ENCODE measurements at places on chromosomes 6 and 20.
A peak's percentile ranks its signal among the peaks of the same experiment; 100 is the strongest.

- no peak for DNase-seq
These were observed 31.9 kb upstream of the SIRPA start for GRCh38 chr20:1863296-1863695.

DNA sequence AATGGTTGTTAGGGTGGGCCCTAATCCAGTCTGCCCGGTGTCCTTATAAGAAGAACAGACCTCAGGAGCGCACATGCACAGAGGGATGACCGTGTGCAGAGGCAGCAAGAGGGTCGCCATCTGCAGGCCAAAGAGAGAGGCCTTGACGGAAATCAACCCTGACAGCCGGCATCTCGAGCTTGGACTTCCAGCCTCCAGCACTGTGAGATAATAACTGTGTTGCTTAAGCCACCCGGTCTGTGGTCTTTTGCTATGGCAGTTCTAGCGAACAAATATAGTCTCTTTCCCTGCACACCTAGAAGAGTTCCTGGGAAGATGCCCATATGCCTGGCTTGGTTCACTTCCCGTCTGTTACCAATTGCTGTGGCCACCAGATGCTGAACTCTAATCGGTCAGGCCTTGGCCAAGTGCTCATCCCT is 35.3 kb upstream of the PTGIS start:
- DNase-seq: no peak

GRCh38 chr6:20658516-20658915 is 124.3 kb downstream of the CDKAL1 start:
- DNase-seq: no peak

DNA sequence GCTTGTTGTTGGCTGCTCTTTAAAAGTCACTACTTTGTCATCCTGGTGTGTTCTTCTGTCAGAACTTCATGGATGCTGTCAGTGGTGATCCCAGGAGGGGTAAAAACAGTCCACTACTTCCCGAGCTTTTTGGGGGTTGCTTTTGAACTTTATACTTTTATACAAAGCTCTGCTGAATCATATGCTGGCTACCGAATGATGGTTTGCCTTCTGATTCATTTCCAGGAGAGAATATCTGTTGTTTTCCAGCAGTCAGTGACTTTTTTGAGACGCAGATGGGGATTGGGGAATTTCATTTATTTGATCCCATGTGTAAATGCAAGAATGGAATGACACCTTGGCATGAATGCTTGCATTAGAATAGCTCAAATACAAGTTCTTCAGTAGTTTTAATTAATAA is 32.7 kb upstream of the COL10A1 start:
- no peak for DNase-seq

GRCh38 chr20:40717343-40717865 is 28.4 kb upstream of the MAFB start:
- DNase-seq: no peak

GRCh38 chr6:130713144-130713543 is 114.1 kb upstream of the SMLR1 start:
- DNase-seq: no peak

- peak; percentile 32 for DNase-seq
These were observed 37.7 kb downstream of the FOXO3 start for GRCh38 chr6:108598305-108598863.

DNA sequence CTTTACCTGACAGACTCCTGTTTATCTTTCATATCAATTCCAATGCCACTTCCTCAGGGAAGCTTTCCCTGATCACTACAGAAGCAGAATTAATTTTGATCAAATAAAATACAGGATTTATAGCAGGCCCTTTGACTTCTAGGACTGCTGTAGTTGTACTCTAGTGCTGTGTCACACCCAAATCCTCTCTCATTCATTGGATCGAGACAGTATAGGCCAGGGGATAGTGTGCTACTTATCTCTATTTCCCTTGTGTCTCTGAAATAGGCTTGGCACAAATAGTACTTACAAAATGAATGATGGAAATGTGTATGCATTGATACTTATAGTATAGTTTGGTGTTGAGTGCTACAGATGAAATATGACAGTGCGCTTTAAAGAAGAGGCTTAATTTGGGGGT is 19.8 kb downstream of the RALY start:
- no peak for DNase-seq

- no peak for DNase-seq
These were observed 338.6 kb downstream of the KHDRBS2 start for GRCh38 chr6:61947311-61947947.

DNA sequence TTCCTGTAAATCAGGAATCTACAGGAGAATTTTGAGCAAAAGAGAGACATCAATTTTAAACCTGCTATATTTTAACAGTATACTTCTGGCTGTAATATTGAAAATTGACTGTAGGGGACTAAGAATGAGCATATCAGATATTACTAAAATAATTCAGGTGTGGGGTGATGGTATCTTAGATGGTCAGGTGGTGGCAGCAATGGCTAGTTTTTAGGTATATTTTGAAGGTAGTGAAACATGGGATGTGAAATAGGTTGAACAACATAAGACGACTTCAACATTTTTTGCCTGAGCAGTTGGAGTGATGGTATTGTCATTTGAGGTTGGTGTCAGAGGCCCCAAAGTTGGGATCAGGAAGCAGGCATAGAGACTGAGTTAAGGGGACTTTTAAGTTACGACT is 32.1 kb downstream of the FAM83B start:
- no peak for DNase-seq

DNA sequence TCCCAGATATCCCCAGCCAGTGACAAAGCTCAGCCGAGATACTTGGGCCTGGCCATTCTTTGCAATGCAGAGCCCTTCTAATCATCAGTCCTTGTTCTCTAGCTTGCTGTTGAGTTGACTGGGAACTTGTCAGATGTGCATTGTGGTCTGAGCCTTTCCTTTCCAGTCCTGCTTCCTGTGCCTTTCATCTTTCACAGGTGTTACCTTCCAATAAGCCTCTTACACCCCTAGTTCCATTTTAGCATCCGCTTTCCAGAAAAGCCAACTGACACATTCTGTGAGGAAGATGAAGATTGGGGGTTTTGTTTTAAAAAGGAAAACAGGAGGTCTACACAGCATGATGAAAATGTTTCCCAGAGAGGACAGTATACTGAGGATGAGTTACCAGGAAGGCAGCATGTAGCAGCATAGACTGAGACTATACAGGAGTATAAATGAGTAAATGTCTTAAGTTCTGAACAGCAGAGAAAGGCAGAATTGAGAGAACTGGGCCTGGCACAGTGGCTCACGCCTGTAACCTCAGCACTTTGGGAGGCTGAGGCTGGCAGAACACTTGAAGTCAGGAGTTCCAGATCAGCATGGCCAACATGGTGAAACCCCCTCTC is 5.6 kb upstream of the CEP85L start:
- no peak for DNase-seq

GRCh38 chr20:53888510-53888909 is 181.9 kb downstream of the BCAS1 start:
- no peak for DNase-seq

DNA sequence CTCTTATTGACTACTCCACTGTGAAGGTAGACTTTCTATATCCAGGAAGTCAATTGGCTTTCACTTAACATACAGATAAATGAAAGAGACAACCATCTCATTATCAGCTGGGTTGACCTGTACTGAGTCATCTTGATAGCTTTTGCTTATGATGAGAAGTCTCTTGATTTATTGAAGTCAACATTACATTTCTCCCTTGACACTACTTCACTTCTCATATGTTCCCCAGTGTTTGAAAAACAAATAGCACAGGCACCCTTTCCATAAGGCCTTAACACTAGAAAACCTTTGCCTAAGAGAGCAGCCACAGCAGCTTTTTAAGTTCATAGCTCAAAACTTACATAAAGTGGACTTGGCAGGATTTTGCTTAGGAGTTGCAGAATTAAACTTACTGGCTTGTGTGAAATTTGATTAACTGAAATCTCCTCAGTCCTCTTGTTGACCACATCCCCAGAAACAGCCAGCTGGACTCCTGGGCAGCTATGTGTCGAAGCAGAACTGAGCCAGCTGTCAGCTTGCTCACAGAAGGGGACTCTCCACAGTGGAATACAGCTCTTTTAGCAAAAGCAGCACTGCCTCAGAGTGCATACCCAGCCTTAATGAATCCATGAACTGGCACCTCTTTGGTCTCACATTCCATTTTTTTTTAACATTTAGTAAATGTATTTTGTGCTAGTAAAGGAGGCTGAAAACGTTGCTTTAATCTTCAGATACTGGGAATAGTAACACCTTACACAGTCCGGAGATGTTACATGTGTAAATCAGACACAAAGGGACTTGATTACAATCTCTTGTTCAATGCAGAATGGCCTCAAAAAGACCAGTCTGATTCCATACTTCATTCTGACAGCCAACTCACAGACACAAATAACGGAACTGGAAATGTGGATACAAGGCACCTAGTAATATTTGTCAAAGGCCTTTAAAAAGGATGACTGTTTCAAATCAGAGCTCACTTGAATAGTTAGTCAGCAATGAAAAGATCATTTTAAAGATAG is 1532.7 kb downstream of the HACE1 start:
- no peak for DNase-seq

DNA sequence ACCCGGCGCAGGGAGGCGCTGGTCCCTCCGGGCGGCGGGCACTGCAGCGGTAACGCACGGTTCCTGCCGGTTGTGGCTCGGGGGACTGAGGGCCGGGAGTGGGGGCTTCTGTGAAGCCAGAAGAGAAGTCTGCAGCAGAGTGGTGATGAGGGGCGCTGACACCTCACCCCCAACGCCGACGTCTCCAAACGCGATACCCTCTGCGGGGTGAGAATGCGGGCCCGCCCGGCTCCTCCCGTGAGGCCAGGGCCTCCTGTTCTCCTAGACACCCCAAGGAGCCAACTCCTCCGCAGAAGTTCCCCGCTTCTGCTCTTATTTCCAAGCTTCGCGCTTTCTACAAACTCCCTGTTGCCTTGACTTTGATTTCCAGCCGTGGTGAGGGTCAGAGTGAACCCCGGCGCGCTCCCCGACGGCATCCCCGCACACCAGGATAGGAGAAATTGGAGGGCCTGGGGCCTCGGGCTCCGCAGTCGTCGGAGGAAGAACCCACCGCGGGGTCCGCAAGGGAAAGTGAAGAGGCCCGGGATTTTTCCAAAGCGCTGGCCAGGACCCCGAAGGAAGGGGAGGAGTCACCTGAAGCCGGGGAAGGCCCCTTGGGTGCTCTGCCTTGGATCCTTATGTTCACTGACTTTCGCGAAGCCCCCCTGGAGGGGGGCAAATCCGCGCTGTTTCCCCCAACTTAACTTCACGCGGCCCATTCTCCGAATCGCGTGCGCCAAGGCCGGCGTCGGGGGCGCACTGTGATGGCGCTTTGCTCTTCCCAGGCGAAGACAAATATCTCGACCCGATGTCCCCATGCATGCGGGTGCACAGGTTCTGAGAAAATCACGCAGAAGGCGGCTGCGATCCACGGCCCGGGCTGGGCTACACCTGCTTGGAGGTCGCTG is 3.1 kb upstream of the INSM1 start:
- no peak for DNase-seq

GRCh38 chr6:56904068-56904467 is 50.8 kb upstream of the BEND6 start:
- no peak for DNase-seq

DNA sequence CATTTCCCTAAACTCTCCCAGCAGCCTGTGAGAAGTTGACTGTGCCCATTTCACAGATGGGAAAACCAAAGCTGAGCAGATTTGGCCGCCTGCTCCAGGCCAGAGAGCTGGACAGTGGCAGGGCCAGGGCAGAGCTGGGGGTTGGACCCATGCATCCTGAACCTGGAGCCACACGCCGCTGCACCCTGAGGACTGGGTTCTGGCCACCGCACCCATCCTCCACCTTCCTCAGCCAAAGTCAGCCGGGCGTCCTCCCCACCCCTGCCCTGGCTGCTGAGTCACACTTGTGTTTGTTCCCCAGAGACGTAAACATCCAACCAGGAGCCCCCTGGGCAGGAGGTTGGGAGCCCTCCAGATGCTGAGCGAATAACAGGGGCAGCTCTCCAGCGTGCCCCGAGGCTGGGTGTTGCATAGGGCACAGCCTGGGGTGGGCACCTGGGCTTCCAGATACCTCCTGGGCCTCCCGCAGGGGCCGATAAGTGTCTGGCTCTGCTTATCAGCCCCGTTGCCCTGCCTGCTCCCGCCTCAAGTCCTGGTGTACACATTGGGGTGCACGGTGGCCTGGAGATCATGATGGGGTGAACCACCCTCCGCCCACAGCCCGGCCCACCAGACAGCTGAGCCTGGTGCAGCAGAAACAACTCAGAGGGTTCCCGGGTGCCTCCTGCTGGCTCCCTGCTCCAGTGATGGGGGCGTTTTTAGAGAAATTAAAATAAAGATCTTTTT is 23.8 kb downstream of the RBM38 start:
- DNase-seq: no peak

DNA sequence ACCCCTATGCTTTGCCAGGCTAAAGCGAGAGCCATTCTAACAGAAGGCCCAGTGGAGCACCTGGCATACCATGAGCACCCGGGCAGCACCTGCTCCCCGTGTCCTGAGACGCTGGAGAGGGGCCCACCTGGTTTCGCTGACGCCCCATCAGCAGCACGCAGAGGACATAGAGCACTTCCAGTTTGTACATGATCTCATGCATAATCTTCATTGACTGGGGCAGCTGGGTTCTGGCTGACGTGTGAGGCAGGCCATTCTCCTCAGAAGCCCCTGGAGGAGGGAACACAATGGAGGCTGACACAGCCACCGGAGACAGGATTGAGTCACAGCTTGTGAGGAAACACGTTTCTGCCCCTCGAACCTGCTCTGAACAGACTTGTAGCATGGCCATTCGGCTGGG is 65.4 kb downstream of the MYH7B start:
- DNase-seq: no peak

DNA sequence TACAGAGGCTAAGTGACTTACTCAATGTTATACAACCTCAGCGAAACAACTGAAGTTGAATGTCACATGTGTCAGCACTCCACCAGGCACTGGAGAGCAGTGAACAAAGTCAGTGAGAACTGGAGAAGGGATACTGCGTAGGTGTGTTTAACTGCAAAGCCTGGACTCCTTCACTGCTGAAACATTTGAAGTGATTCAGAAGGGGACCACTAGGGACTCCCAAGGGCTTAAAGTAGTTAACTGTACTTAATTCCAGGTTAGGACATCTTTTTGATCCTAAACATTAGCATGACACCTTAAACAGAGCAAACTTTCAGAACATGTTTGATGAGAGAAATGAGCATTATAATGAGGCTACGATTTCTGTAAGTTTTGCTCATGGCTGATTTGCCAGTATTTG is 45.0 kb upstream of the ZBTB24 start:
- no peak for DNase-seq

- no peak for DNase-seq
These were observed 10.3 kb upstream of the R3HDML start for GRCh38 chr20:44326391-44327159.

GRCh38 chr6:106546261-106546690 is 83.0 kb downstream of the RTN4IP1 start:
- no peak for DNase-seq

- peak; percentile 57 for DNase-seq
These were observed 11.0 kb upstream of the CFAP206 start for GRCh38 chr6:87396595-87397392.

DNA sequence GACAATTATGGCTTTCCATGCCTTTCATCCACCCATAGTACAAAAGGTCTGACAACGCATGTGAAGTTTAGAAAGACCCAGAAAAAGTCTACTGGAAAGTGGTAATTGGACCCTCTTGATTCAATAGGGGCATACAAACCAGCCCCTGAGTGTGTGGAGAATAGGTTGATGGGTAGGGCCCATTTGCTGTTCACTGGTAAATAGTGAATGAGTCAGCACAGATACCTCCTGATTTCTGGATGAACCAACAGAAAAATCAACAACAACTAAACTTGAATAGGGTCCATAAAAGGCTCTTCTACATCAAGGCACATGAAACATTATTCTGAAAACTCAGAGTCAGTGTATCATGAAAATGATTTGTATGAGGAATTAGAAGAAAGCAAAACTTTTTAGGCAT is 235.4 kb upstream of the SLC35B3 start:
- DNase-seq: no peak

GRCh38 chr6:130423044-130423443 is 57.2 kb downstream of the TMEM200A start:
- no peak for DNase-seq
